ENCODE measurements at places on chromosomes 11 and 22.
A peak's percentile ranks its signal among the peaks of the same experiment; 100 is the strongest.

DNA sequence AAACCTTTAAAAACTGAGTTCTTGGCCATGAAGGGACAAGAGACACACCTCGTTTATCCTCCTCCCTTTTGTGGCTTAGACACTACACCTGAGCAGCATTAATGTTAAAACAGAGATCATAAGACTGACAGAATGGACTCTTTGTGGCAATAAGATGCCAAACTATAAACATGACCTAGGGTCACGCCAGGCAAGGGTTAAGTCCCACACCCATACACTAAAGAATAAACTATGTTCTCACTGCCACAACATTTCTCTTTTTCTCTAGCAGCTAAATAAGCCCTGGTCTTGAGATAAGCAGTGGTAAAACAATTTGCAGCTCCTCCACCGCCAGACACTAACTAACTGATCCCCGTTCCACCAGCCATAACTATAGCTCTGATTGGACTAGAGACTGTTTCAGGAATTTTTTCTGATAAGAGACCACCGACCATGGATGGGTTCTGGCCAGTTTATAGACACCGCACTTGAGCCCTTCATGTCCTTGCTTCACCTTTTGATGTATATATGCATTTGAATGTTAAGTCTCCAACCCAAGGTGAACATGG, 4.9 kb upstream of the SLCO2B1 start:
- DNase-seq, result no peak

DNA sequence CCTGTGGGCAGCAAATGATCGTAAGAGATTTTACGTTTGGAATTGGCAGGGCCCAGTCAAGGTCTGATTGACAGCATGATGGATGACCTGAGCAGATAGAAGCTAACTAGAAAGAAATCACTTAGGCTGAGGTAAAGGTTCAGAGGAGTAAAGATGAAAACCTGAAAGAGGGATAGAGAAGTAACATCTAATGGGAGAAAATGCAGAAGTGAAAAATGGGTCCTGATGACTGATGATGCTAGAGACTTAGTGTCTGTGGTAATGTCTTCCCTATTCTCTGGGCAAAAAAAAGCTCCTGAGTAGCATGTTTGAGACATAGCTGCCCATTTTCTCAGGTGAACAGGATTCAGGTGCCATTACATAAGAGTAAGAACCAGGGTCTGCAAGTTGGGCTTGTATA, 628.8 kb upstream of the ANO5 start:
- no peak for DNase-seq

DNA sequence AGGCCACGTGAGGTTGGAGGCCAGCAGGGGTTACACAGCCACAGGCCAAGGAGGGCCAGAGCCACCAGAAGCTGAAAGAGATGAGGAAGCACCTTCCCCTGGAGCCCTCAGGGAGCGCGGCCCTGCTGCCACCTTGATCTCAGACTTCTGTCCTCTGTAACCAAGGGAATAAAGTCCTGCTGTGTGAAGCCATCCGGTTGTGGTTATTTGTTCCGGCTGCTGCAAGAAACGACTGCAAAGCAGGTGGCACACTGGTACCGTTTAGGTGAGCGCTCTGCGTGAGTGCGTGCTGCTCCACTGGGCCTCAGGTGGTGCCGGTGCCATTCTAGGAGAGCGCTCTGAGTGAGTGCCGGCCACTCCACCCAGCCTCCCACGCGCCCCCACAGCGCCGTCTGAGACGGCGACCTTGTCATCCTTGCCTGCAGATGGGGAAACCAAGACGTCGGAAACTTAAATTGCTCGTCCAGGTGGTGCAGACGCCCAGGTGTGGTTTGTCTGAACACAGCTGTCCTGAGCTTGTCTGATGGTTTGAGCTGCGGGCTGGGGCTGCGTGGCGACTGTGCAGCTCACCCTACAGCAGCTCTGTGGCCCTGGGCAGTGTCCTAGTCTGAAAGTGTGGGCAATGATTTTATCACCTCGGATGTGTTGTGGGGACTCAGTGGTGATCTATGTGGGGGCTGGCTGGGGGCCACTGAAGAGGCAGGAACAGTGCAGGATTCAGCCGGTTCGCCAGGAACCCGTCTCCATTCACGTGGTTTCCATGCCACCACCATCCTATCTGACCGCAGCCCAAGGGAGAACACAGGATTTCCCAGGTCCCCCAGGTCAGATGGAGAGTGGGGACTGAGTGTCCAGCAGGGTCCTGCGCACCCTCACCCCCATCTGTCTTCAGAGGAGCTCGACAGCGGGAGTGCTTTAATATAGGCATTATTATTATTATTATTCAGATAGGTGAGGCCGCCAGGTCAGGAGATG, 4.6 kb upstream of the MRGPRG start:
- DNase-seq, result no peak

DNA sequence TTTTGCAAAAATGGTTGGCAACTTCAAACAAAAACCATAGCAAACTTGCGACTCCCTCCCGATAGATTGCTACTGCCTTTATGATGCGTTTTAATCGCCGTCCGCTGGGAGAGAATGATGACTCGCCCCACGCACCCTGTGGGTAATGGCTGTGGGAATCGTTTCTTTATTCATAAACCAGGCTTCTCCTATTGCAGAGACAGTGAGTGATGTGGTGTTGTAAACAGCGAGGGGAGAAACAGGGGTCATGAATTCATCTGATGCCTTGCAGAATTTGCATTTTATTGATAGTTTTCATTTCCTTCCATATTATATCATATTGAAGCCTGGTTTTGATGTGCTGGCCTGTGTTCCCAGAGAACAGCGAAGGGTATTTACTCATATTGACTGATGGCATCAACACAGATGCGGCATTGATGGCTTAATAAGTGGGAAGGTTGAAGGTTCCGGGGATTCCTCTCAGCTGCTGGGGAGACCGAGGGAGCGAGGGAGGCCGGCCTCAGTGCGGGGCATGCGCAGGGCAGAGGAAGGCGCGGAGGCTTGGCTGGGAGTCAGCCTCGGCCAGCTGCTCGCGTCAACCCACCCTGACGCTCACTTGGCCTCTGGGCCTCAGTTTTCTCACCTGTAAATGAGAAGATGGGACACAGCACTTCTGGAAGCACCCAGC, 41.3 kb downstream of the ARHGAP8 start:
- no peak for DNase-seq

DNA sequence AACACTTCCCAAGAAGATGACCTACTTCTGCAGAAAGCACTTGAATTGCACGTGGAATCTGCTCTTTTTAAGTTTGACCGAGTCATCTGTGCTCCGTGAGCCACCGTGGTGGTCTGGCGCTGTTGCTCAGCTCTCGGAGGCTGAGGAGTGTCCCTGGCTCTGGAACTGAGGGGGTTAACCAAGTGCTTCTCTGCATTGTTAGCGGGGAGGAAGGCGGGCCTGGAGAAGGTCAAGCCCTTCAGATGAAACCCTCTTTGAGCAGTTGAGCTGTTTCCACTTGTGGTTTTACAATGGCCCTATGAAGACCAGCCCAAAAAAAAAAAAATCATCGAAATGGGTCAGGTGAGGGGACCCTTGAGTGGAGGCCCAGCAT, 286.4 kb downstream of the NTM start:
- DNase-seq, result no peak

DNA sequence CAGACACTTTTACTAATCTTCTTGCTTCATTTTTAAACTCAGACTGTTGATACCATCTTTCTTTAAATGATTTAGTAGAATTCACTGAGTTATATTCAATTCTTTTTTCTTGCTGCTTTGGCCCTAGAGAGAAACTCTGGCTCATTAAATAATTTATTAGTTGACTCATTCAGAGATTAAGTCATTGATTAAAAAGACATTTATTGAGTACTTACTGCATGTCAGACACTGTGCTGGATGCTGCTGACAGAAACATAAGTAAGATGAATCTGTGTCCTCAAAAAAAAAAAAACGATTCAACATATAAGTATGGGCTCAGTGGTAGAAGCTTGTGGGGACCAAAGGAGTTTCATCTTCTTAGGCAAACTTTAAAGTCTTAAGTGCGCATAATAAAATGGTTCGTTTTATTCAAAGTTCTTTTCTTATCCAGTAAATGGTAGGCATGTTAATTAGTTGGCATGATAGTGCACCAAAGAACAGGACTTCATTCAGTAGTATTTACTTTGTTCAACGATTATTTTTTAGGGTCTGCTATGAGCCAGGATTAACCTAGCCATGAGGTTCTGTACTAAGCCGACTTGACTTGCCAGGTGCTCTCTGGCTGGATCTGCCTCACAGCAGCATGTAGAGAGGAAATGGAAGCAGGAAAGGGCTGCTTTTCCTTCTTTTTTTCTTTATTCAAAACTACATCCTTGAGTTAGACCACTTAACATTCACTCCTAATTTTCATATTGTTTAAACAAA, 281.0 kb upstream of the CTSC start:
- no peak for DNase-seq

GRCh38 chr11:114610550-114610949, 15.0 kb upstream of the NXPE4 start:
- no peak for DNase-seq

GRCh38 chr11:12761029-12761428, 86.8 kb downstream of the TEAD1 start:
- DNase-seq, result no peak

GRCh38 chr22:30429887-30430286, 4.3 kb downstream of the MTFP1 start:
- DNase-seq, result no peak

DNA sequence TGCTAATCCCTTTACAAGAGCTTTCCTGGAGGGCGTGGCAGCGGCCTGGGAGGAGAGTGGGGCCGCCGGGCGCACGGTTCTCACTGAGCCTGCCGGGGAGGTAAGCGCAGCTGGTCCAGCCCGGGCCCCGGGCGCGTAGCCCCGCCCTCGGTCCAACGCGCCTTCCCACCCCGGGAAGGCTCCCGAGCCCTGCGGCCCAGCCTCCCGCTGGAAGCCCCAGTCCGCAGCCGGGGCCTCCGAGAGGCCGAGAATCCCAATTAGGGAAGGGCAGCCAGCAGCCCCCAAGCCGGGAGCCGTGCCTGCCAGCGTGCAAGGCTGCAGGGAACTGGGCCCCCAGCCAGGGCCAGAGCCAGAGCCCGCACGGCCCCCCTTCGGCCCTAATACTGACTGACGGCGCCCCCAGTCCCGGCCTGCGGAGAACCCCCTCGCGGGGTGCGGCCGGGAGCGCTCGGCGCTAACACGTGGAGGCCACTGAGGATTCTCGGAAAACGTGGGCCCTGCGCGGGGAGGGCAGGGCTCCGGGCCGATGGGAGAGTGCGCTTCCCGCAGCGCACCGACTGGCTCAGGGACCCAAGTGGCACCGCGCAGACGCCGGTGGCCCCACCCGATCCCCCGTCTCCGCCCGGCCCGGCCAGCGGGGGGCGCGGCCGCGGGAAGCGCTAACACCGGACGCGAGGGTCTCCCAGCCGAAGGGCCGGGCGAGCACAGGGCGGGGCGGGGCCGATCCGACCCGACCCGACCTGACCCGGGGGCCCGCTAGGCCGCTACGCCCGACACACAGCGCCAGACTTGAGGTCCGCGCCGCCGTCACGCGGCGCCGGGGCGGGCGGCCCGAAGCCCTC, 5.7 kb downstream of the ZFTA start:
- DNase-seq, result no peak

DNA sequence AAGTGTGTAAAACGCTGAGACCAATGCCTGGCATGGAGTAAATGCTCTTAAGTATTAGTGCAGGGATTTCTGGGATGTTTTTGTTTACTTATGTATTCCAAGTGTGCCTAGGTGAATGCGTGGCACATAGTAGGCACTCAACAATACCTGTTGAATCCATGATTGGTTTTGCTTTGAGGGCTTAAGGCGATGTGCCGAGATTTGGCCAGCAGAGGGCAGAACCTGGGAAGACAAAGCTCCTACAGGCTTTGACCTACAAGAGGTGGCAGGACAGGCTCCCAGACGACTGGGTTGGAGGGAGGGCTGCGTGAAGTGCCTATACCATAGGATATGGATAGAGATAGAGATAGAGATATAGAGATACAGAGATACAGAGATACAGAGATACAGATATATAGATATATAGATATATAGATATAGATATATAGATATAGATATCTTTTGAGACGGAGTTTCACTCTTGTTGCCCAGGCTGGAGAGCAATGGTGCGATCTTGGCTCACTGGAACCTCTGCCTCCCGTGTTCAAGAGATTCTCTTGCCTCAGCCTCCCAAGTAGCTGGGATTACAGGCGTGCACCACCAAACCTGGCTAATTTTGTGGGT, 13.9 kb downstream of the KCNE3 start:
- peak; percentile 46 for DNase-seq

DNA sequence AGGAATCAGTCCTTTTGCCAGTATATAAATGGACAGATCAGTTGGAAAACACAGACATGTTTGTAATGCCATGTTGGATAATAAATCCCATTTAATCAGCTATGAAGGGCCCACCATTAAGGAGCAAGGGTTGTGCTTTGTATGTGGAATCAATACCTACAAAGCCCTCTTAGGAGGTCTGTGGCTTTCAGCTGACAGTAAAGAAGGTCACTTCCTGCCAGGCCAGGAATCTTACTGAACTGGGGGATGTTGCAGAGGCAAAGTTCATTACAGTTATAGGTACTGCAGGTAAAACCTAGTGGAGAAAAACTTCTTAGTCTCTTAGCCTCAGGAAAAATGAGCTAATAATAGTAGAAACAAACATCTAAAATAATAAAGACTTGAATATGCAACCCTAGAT, 129.5 kb downstream of the FAM76B start:
- no peak for DNase-seq

DNA sequence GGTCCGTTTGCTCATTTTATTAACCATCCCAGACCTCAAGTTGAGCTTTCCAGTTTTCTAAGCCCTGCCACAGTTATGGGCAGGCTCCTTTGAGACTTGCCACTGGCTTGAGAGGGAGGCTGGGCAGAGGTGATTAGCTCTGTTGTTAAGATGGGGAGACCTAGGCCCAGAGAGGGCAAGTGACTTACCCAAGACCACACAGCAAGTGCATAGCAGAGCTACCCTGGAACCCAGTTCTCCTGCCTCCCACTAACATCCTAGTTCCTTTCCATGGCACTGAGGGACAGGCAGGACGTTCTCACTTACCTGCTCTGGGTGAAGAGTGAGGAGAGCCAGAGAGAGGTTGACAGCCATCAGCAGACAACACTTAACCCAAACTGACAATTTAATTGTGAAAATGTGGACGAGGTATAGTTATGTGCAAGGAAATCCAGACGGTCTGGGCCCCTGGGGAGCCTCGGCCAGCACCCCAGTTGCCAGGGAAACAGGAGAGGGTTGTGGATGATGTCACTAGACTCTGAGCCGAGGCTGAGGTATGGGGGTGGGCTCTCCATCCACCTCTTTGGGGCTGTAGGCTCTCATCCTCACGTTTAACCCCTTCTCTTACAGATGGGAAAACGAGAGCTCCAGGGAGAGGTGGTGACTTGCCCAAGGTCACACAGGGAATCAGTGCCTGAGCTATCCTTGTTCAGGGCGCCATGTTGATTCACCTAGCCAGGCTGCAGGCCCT, 12.3 kb upstream of the WNT11 start:
- no peak for DNase-seq

All from renal pelvis (tissue), 12 donors.